ENCODE measurements at places on chromosomes 5 and 9.
A peak's percentile ranks its signal among the peaks of the same experiment; 100 is the strongest.

- DNase-seq: no peak
Observed at GRCh38 chr9:4130166-4130565, 169.7 kb downstream of the GLIS3 start.

DNA sequence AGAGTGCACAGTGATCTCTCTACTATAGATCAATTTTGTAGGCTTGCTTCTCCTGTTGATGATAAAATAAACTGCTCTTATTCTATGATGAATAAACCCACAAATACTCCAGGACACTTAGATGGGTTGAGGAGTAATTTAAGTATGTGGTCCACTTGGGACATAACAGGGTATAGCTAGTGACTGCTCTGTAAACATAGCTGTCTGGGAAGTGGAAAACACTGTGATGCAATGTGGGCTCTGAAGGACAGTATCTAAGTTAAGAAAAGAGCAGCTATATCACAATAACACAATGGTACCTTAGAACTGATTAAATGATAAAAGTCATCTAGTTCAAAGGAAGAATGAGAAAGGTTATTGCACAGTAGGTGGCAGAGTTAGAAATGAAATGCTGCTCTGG is 294.3 kb upstream of the HAPLN1 start:
- no peak for DNase-seq

DNA sequence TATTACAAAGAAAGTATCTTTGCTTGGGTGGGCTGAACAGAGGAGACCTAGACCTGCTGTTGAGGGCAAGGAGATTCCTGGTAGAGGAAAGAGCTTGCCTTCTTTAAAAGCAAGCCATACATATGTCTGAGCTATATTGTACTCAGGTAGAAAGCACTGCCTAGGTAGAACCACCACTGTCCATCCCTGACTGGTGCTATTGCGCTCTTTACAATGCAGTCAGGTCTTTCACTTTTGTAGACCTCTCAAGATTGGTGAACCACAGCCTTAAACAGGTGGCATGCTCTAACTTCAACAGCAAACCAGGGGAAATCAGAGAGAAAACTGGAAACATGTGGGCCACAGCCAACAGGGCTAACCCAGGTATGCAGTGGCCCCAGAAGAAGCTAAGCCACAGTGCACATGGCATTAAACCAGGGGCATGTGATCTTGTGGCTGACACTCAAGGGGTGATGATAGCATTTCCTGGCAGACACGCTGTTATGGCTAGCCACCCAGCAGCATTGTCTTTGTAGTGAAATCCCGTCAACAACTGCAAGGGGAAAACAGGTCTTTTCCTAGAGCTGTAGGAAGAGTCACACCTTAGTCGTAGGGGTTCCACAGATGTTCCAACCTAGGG is 253.9 kb upstream of the PCSK5 start:
- DNase-seq: no peak

DNA sequence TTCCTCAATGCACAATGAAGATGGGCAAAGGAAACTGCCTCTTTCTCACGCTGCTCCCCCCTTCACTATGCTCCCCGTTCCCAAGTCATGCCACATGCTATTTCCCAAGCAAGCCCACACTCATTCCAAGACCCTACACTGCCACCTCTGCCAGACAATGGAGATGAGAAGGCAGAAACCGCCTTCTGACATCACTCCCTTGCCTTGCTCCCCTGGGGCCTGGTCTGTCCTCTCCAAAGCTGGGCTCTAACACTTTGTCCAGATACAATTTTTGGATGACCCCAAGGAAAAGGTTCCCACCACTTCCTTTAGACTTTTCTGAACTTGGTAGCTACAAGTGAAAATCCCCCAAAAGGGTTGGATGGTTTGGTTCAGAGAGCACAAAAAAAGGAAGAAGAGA is 7.2 kb upstream of the ADRA1B start:
- DNase-seq: no peak

DNA sequence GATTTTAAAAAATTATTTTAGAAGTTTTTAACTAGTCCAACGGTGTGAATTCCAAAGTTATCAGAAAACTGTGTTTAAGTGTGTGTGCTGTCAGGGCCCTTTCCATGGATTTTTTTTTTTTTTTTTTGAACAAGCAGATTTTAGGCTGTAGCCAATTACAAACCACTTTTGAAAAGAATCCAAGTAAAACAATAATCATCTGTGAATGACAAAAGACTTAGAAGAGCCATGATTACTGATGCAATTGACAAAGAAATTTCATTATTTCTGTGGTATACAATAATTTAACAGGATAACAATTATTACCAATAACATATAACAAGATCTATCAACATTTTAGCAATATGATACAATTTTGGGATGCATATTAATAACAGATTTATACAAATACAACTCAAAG is 16.2 kb upstream of the PAIP1 start:
- no peak for DNase-seq

- DNase-seq: no peak
Observed at GRCh38 chr9:129840034-129840433, 4.8 kb downstream of the USP20 start.

DNA sequence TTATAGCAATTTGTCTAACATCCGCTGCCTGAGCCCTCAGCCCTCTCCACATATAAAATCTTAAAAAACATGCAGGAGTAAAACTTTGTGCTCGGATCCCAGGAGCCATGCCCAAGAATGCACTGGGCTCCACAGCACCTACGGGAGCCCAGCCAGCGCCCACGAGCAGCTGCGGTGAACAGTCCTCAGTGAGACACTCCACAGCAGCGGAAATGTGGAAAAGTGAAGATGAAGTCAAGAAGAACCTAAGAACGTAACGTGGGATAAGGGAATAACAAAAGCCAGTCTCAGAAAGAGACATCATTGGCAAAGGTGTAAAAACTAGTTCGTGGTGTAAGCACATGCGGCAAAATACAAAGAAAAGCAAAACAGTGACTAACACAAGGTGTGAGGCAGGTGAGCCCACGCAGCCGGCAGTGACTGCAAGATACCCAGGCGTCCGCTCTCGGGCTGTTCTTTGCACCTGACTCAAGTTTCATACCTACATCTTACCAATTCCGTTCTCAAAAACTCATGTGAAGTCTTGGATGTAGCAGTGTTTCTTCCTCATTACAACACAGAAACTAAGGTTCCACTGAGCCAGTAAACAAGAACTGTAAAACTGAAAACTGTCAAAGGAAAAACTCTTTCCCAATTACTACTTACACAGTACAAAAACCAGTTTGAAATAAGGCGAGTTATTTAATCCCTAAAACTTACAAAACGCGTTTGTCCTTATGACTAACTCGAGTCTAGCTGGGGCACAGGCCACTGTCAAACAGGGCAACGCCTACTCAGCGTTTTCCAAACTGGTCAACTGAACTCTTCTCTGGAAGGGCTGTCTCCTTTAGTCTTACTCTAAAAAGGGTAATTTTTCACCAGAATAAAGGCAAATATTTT is 1.7 kb downstream of the CAMSAP1 start:
- DNase-seq: peak; percentile 52

GRCh38 chr5:54093081-54093492 is 217.3 kb downstream of the ARL15 start:
- no peak for DNase-seq

GRCh38 chr5:168244838-168245559 is 46.4 kb upstream of the WWC1 start:
- DNase-seq: no peak

DNA sequence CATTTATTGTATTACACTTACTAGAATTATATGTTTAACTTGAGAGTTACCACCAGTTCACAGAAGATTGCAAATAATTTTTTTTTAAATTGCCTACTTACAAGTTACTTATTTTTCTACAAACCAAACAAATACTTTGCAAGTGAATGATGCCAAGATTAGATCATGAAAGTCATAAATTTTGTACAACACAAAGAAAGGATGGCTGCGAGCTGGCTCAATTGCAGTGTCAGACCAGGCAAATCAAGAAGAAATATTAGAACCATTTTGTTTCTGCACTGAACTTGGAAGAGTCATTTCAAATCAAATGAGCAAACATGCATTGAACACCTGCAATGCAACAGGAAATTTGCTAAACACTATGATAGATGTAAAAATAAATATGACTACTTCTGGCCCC is 97.3 kb downstream of the PLCXD3 start:
- DNase-seq: no peak

DNA sequence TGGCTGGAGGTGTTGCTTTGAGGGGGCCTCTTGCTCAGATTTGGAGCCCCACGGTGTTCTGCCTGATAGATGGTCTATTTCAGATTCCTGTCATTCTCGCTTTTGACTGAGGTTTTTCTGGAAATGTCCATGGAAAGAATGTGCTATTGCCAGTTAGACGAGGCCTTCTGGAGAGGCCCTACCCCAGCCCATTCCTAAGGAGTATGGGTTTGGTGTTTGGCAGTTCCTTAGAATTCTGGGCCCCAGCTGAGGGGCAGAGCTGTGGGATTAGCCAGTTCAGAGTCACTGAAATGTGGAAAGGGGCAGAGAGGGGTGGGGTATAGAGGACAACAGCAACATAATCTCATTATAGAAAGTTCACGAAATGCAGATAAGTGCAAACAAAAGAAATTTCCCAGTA is 50.5 kb downstream of the GALNT10 start:
- DNase-seq: no peak

- DNase-seq: no peak
Observed at GRCh38 chr5:74622122-74622521, 18.4 kb downstream of the ENC1 start.

DNA sequence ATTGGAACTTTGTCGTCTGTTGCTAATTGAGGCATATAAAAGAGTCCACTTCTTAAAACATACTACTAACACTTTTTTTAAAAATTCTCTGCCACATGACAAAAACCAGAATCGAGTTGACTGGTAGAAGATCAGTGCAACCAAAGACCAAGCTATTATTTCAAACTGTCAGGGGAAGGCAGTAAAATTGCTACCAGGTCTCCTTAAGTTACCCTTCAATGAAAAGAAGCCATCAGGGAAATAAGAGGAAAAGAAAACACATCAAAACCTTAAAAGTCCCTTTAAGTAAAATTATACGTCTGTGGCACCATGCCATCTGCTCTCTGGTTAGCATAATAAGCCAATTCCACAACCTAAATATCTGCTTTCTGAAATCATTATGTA is 9.6 kb downstream of the ZNF608 start:
- DNase-seq: no peak

DNA sequence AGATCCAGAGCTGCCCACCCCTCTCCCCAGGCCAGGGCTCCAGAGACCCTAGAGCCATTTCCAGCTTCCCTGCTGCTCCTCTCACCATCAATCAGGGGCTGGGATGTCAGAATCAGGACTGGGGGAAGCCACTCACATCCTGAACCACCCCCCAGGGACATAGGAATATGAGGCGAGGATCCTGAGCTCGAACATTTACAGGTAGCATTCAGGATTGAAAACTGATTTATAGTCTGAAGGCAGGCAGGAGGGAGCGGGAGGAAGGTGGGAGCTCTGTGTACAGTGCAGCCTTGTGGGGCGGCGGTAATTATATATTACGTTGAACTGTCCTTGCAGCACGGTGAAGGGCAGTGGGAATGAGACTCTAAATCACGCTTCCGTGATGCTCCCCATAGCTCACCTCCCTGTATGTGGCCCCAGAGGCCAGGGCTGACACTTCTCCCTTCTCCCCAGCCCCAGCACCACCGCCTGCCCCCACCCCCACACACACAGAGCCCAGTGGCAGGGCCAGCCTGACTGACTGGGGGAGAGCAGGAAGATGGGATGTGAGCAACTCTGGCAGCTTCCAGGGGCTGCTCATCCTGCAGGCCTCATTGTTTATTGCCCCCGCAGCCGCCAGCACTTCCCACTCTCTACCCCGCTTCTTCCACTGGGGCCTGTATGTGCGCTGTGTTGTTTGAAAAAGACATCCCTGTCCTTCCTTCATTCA is 76.0 kb upstream of the HSPA9 start:
- DNase-seq: no peak

DNA sequence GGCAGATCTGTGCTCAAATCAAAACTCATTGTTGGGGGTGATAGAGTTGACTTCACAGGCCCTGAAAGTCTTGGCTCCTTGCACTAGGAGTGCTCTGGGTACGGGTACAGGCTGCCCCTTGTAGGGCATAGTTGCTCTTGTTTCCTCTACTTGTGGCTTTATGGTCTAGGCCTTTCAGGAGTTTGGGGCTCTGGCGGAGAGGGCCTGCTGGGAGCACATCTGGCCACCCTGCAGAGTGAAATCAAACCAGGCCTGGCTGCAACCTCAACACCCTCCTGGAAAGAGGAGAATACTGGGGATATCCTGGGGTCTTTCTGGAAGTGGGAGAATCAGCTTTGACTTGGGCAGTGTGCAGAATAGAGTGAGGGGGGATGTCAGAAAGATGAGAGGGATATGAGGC is 1.5 kb downstream of the TGFBI start:
- no peak for DNase-seq

DNA sequence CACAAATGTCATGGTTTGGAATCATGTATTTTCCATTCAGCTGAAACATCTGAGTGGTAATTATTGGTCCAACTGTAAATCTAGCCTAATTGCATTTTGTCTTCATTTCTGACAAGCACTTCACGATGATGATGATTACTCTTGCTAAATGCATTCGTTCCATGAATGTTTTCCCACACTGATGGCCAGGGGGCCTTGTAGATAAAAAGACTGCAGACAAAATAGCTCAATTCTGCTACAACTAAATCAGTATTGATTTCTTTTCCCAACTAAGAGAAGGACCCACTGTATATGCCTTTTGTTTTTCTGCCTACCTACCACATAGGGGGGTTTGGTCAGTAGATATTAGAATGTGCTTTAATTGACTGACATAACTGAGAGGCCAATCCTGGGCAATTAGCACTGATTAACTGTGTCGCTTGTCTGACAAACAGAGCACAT is 1351.3 kb upstream of the NUDT12 start:
- DNase-seq: no peak

GRCh38 chr5:60640901-60641300 is 59.1 kb downstream of the DEPDC1B start:
- DNase-seq: no peak

- no peak for DNase-seq
Observed at GRCh38 chr5:154729613-154730012, 25.6 kb upstream of the LARP1 start.

DNA sequence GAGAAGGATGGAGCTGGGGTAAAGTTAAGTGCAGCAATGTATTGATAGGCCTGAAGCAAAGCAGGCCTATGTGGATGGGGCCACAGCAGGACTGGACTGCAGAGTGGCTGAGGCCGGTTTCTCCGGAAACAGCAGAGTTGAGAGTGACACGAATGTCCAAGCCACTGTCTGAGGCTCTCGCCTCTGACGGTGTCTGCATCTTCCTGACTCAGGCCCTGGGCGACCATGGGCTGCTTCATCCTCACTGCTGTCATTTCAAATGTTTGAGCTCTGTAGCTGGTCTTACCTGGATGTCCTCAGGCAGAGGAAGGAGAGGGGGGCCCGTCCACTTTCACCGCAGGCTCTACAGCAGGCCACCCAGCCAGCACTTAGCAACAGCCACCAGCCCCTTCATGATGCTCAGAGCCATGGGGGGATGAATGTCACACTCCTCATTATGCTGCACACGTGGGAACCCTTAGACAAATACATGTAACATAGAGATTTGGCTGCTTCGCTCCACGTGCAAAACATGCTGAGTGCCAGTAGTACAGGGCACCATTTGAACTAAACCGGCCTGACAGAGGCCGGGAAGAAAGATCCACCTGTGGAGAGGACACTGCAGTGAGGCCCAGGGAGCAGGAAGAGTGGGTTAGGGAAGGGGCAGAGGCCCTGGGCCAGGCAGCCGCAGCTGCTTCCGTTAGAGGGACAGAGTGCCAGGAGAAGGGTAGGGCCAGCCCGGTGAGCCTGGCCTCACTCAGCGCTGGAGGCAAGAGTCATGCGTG is 31.7 kb upstream of the NXNL2 start:
- no peak for DNase-seq

Data from stimulated activated CD4-positive, alpha-beta T cell treated with anti-CD3 and anti-CD28 coated beads, TNF-alpha, amount 100 ng/mL, for 1 hour (primary cell).